ENCODE measurements at places on chromosomes 2 and 18. TPM values are rescaled to one million over a fixed set of nuclear protein-coding genes. Genes with fewer than 3 reads are reported as not detected.

The TCF23 gene
- total RNA-seq, result not detected

The OTOS gene
- not detected for total RNA-seq

The C2orf66 gene
- not detected for total RNA-seq

The TSPYL6 gene
- total RNA-seq, result not detected

The APCDD1 gene
- 20.5 TPM for total RNA-seq

The ZNF385B gene
- not detected for total RNA-seq

The SMARCAL1 gene
- 22.0 TPM for total RNA-seq

The IL36B gene
- not detected for total RNA-seq

The SCRN3 gene
- total RNA-seq, result 26.0 TPM

The PRKAG3 gene
- 0.40 TPM for total RNA-seq

The KHK gene
- total RNA-seq, result 0.24 TPM

Measured in epithelial cell of alveolus of lung (primary cell).